Activated CD4-positive, alpha-beta T cell treated with anti-CD3 and anti-CD28 coated beads for 48 hours (primary cell): ENCODE measurements at places on chromosomes 6 and 20.

DNA sequence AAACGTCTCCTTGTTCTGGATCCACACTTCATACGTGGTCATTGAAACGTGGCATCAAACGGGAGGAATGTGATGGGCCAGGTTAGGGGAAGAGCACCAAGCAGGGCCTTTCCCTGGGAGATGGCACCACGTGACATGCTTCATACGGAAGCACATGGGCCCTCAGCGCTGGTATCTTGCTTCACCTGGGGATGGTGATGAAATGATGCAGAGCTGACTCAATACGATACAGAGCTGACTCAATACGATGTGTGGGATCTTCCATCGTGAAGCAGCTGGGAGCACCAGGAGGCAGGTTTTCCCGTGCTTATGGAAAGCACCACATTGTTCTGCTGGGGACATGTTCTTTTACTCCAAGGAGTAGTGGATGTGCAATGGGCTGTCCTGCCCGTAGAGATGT lies 22.5 kb upstream of the TAGAP start:
- no peak for DNase-seq

DNA sequence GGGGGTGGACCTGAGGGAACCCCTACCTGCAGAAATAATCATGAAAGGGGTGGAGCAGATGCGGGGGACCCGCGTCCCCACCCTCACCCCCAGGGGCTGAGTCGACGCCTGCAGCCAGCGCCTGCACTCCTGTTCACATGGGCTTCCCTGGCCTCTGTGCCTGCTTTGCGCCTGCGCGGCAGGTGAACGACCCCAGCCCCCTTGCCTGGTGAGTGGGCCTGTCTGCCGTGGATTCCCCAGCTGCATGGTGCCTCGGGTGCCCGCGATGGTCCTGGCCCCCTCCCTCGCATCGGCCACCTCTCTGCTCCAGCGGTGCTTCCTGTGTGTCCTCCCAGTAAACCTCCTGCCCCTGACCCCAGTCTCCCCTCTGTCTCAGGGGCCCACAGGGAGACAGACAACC lies 18.8 kb upstream of the NTSR1 start:
- no peak for DNase-seq

GRCh38 chr20:58719258-58719657 lies 26.7 kb downstream of the NPEPL1 start:
- no peak for DNase-seq

DNA sequence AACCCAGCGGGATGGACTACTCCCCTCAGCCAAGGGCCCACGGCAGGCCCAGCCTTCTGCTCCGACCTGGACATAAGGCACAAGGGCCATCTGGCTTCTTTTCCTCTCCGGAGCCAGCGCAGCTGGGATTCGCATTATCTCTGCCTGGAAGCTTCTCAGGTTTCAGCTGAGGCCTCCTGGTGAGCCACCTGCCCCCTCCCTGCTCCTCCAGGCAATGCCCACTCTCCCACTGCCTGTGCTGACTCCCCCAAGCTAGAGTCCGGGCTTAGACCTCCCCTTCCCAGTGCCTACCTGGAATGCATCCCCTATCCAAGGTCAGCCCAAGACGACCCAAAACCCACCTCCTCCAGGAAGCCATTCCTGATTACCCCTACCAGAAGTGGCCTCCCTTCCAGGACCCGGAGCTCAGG lies 60.7 kb downstream of the EZR start:
- no peak for DNase-seq

DNA sequence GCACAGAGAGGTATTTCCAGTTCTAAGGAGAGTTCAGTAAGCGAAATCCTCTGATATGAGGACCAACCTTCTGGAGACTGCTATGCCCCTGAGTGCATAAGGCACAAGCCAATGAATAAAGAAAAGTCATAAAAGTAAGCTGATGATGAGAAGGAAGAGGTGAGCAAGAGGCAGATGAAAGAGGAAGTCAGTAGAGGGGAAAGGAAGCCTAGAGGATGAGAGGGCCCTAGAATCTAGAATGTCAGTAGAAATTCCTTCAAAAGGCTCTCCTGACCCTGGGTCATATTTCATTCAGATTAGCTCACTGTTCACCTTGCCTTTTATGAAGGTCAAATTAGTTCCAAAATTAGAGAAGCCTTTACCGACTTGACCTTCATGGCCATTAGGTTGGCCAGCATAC lies 209.2 kb downstream of the CD83 start:
- DNase-seq = no peak
